Endothelial cell (in vitro differentiated cells): ENCODE measurements at places on chromosomes 4 and X.

- DNase-seq = no peak
Measured at GRCh38 chrX:119189595-119189994, 46.5 kb upstream of the PGRMC1 start.

DNA sequence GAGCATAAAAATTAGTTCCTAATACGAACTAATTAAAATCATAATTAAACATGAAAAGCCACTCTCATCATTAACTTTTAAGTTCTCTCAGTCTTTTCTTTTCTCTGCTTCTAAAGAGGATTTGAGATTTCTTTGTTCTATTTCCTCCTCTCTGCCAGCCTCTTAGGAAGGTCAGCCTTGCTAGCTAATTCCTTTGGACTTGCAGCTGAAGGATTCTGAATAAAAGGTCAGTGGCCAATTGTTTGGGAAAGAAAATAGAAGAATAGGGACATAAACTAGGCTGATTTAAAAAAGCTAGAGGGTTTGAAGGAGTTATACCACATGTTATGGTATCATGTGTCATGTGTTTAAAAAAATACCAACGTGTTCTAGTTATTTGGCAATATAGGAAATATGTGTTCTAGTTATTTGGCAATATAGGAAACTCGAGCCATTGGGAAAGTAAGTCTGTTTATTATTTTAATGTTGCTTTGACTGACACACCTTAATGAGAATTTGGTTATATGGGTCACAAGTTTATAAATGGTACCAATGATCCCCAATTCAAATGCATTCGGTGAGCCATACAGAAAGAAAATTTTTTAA is 1668.7 kb upstream of the PCDH7 start:
- no peak for DNase-seq

DNA sequence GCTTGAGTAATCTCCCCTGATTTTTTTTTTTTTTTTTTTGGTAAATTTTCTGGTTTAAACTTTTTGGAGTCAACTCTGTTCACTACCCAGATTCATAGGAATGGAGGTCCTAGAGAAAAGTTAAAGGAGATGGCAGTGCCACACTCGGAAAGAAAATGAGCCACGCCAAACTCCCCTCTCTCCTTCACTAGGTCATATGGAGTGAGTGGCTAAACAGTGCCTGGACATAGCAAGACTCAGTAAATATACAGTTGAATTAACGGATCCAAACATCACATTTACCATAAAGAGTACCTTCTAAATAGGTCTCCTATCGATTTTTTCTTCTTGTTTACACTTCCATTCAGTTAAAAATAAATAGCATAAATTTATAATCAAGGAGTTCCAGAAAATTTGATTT is 13.6 kb upstream of the AMTN start:
- DNase-seq = no peak

DNA sequence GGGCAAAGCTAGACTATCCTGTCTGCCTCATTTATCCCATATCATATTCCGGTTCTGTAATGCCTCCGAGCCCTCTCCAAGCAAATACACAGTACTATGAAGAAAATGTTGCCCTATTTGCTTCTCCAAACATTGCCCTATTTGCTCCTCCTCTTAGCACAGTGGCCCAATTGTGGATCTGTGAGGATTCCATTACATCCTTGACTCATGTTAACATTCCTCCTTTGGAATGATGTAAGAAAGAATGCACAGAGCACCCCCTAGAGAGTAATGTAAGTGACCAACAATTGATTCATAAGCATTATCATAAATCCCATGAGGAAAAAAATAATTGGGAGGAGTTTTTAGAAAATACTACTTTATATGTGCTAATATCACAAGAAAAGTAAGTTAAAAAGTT is 11.3 kb upstream of the BTC start:
- DNase-seq = no peak

GRCh38 chr4:106629268-106629625 is 260.7 kb upstream of the GIMD1 start:
- no peak for DNase-seq

- DNase-seq = peak; percentile 22
Measured at GRCh38 chr4:165751882-165752281, 121.2 kb upstream of the TLL1 start.

- DNase-seq = no peak
Measured at GRCh38 chr4:182208526-182209050, 34.6 kb upstream of the TENM3 start.

- no peak for DNase-seq
Measured at GRCh38 chr4:105215609-105216313, 69.1 kb downstream of the TET2 start.

DNA sequence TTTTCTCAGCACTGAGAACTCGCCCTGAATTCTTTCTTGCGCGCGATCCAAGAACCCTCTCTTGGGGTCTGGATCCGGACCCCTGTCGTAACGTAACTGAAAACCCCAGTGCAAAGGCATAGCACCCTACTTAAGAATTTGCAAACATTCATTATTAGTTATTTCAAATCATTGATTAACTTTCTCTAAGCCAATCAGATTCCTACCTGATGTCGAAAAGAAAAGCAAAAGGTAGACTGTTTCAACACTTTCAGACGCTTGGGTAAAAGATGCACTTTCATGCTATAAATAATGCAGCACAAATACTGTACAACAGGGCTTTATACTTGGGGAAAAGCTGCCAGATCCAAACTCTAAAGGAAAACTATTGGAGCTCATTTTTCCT is 817 bp upstream of the WDR19 start:
- no peak for DNase-seq

- DNase-seq = no peak
Measured at GRCh38 chr4:88041626-88042025, 34.2 kb downstream of the PKD2 start.

DNA sequence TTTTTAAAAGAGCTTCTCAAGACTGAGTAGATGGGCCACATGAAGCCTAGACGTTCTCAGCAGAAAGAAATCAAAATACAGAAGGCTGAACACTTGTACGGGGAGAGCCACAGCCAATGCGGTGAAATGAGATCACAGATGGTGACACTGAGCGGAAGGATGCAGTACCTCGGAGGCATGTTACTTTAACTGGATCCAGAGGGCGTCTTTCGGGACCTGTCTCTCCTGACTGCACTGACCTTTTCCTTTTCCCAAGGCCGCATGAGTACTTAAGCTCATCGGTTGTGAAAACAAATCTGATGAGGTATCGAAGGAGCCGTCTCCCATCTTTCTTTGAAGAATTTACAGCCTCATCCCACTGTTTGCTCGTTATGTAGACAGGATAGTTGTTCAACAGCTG is 32.6 kb downstream of the BEND4 start:
- no peak for DNase-seq

- DNase-seq = no peak
Measured at GRCh38 chr4:185711726-185712125, 100.3 kb downstream of the SORBS2 start.

- DNase-seq = peak; percentile 12
Measured at GRCh38 chr4:76950956-76951671, 1.6 kb downstream of the SEPTIN11 start.

- no peak for DNase-seq
Measured at GRCh38 chrX:5810636-5811035, 418.0 kb downstream of the NLGN4X start.

- no peak for DNase-seq
Measured at GRCh38 chr4:148344352-148344751, 97.9 kb downstream of the NR3C2 start.

DNA sequence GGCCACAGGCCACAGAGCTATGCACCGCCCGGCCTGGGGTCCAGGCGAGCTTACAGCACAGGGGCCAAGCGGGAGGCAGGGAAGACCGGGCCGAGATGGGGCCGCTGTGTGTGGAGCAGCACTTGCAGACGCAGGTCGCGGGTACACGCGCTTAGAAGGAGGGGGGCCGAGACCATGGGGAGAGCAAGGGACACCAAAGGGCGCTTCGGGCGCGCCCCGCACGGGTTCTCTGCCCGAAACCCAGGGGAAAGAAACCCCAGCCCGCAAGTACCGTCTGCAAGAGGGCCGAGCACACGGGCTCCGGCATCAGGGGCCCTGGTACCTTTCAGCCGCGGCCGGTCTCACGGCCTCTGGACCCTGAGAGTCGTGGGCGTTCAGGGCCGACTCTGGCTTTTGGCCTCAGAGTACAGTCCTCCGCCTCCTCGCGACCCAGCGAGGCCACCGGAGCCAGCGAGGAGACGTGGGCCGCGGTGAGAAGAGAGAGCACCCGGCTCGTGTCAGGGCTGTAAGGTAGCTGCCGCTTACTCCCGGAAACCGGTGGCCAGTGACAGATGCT is 342 bp downstream of the EOLA2 start:
- peak; percentile 5 for DNase-seq

- no peak for DNase-seq
Measured at GRCh38 chr4:78667325-78667724, 108.8 kb upstream of the BMP2K start.

- DNase-seq = no peak
Measured at GRCh38 chr4:87122252-87122651, 98.2 kb downstream of the KLHL8 start.

DNA sequence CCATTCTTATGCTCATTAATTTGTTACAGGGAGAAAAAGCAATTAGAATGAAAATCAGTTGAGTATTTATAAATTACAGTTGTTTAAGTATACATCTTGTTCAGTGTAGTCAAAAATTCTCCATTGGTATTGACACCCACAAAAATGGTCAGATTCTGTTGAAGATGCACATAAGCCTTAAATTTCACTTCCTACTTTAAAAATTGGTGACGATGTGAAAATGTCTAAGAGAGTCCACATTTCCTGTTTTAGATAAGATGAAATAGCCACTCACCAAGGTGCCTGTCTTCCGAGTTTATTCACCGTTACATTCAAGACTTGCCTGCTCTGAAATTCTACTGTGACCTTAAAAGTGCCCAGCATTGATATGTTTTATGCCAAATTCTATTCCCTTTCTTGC is 93.6 kb downstream of the GPR143 start:
- no peak for DNase-seq

- DNase-seq = no peak
Measured at GRCh38 chr4:24003496-24003895, 113.6 kb upstream of the PPARGC1A start.

GRCh38 chrX:24646006-24646405 is 1.1 kb downstream of the PCYT1B start:
- DNase-seq = no peak
